NCI-H2171 treated with DMSO at 0.1 percent for 48 hours (cell line): ENCODE measurements at places on chromosomes 12 and 14.

GRCh38 chr12:117972301-117972700 lies 3.5 kb upstream of the KSR2 start:
- DNase-seq = peak; percentile 57

DNA sequence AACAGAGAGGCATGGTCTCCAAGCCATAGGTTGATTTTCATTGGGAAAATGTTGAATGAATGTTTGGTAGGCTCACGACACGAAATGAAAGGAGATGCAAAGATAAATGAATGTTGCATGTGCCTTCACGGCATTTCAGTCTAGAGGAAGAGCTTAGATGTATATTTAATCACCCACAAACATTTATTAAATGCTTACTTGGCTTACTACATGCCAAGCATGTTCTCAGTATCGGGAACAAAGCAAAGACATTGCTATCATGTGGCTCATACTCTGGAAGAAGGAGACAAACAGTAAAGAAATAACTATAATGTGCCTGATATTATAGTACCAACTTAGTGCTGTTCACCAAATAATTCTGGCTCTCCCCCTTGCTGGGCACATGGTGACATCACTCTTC lies 133.5 kb downstream of the LLPH start:
- no peak for DNase-seq

DNA sequence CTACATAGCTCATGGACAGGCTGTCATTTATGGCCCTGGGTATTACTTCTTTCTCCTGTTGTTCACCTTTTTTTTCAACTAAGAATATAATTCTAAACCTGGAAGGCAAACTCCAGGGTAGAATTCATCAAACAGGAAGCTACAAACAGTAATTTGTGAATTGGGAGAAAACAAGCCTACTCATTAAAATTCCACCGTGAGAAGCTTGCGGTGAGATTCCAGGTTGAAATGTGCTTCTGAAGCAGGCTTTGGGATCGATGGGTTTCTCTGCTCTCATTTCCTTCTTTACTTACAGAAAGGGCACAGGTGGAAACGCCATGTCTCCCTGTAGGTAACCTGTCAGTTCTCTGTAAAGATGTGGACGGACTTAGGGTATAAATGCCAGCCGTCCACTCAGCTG lies 257.5 kb downstream of the TMEM132C start:
- no peak for DNase-seq

- no peak for DNase-seq
Observed at GRCh38 chr12:101567918-101568317, 26.9 kb upstream of the MYBPC1 start.

- peak; percentile 96 for DNase-seq
Observed at GRCh38 chr14:69713209-69713781, 53.6 kb upstream of the SRSF5 start.

DNA sequence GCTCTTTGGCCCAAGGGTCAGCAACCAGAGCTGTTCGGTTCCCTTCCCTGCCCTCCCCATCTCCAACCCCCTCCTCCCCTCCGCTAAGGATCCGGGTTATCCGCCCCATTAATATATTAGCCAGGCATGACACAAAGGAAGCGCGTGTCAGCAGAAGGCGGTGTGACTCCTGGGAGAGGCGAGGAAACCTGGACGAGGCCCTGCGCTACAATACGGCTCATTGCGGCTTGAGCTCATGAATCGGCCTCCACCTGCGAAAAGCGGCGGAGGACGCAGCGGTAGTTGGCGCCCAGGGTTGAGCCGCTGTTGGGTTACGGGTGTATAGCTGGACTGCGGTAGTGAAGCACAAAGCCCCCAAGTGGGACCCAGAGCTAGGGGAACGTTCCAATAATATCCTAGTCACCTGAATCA lies 9.9 kb downstream of the FOXA1 start:
- DNase-seq = no peak
